ENCODE measurements at places on chromosomes 13 and 19.

GRCh38 chr19:18424890-18425514 lies 5.8 kb downstream of the SSBP4 start:
- no peak for DNase-seq

- DNase-seq, result no peak
Observed at GRCh38 chr19:52415711-52416110, 13.2 kb upstream of the ZNF534 start.

GRCh38 chr13:64755961-64756360 lies 2474.2 kb downstream of the PCDH9 start:
- DNase-seq, result no peak

- no peak for DNase-seq
Observed at GRCh38 chr13:37410316-37410715, 188.3 kb downstream of the POSTN start.

Data from right forelimb (tissue), 1 donor.